ENCODE measurements at places on chromosomes 4 and X.

- DNase-seq = no peak
Measured at GRCh38 chr4:41079881-41080560, 134.3 kb downstream of the APBB2 start.

- no peak for DNase-seq
Measured at GRCh38 chr4:10157478-10158332, 41.1 kb upstream of the WDR1 start.

GRCh38 chr4:37486166-37486565 is 200.0 kb downstream of the RELL1 start:
- DNase-seq = no peak

- no peak for DNase-seq
Measured at GRCh38 chrX:23662187-23662586, 5.1 kb upstream of the PRDX4 start.

GRCh38 chrX:38807873-38808272 is 6.6 kb downstream of the MID1IP1 start:
- no peak for DNase-seq

DNA sequence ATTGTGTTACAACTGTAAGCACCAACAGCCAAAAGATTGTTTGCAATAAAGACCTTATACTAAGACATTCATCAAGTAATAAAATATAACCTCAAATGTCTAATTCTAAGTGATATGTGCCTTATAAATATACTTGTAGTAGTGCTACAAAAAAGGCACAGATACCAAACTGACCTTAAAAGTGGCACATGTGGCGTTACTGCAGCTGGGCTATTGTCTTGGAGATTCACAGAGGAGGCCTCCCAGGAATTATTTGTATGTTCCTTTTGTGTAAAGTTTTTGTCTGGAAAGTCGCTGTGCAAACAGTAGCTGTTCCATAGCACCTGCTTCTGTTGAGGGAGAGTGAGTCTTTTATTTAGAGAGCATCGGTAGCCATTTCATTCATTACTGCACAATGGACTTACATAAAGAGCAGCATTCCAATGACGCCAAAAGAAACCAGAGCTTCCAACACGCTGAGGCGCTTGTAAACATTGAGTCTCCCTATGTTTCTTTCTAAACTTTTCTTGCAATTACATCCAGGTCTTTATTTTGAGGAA is 143.7 kb downstream of the RPA4 start:
- no peak for DNase-seq

DNA sequence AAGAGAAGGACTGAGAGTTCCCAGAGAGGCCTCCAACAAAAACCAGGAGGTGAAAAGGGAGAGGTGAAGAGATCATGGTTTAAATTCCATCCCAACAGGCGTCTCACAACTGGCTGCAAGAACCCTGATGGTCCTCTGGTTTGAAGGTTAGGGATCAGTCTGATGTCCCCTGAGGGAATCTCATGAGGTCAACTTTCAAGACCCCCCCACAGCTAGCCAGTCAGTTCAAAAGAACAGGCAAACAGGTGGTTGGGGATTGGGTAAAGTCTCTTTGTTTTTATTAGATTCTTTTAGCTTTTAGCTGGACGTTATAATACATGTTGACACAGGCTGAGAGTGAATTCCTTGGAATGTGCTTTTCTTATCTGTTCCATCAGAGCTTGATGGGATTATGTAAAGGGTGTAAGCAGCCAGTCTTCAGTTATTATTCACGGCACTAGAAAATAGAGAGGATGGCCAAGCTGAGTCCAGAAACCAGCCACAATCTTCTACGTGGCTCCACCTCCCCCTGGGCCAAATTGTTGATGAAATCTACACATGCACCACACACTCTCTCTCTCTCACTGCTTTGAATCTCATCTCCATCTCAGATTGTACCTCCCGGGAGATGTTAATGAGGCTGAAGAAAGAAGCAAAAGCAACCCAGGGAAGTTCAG is 20.8 kb downstream of the ENPP6 start:
- no peak for DNase-seq

GRCh38 chr4:56426273-56426672 is 9.1 kb downstream of the PPAT start:
- DNase-seq = no peak

- DNase-seq = no peak
Measured at GRCh38 chr4:56264873-56265272, 122.4 kb downstream of the AASDH start.

DNA sequence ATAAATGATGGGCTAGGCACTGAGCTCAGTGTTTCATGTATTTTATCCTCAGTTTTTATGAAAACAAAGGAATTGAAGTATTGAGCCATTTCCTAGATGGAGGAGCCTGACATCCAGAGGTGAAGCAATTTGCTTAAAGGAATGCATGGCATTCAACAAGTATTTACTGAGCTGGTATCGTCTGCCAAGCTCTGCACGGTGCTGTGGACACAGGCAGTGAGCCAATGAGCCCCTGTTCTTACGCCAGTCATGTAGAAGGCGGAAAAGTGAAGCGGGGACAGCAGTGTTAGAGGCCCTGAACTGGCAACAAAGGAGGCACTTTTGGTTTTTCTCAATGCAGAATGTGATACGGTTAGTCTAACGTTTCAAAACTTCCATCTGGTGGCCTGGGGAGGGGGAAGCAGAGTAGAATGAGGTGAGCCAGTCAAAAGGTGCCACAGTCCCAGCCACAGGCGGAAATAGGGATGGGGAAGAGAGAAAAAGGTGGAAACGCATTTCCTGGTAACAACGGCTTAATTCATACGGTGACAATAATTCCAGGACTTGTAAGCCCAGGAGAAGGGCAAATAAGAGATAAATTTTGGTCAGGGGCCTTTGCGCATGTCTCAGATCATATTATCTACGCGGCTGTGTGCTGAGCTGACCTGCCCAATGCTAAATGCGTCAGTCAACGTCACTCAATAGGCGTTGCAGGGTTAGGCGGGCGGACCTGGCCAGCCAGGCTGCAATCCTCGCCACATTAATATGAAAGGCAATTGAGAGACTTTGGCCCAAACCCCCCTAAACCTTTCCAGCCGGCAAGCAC is 133.9 kb downstream of the AFAP1 start:
- no peak for DNase-seq

- no peak for DNase-seq
Measured at GRCh38 chr4:74013264-74013663, 14.8 kb upstream of the CXCL5 start.

DNA sequence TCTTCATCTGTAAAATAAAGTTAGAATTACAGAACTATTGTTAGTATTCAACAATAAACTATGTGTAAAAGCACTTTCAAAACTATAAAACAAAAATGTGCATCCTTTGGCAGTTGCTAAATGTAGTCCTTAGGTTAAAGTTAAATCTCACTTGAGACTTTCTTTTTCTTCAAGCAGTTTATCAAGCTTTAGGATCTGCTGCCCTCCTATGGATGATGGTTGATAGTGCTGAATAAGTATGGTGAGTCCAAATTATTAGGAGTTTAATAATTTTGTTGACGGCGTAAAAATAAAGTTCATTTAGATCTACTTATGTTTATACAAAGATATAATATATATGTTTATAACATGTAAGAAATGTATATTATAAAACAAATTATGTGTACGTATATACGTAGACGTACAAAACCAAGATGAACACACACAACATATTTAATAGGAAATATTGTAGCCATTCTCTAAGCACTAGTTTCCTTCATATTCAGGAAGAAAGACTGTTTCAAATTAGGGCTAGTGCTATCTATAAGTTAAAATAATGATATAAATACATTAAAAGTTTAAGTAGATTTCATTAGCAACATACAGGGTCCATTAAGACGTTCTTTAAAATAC is 22.3 kb downstream of the UGT2A2 start:
- DNase-seq = no peak

DNA sequence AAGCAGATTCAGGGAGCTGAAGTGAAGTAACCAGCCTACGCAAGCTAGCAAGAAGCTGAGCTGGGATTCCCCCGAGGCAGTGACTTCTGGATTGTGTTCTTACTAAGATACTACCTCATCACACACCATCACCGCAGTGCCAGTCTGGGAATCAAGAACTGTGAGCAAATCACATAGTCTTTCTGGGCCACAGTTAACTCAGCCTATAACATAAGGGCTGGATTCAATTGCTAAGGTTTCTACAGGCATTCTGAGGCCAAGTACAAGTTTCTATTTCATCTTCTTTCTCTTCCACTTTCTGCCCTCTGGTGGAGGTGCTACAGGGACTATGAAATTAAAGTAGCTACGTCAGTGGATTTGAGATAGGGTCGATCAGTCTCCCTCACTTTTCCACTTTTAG is 1.4 kb upstream of the CORIN start:
- DNase-seq = peak; percentile 43

- no peak for DNase-seq
Measured at GRCh38 chr4:158906073-158906472, 137.2 kb downstream of the FNIP2 start.

DNA sequence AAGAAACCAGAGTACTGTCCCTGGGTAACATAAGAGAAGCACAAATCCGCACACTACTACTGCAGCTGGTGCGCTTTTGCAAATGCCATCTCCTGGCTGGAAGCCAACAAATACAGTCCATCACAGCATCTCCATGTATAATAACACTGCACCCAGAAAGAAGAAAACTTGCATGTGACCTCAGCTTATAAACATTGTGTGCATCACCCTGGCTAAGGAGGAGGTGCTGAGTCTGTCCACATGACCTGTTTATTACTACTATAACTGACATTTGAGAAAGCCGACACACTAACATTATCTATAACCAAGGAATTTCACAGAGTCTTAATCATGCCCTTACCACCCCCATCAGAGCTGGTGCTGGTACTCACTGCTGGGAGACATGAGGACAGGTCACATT is 516.8 kb downstream of the CFAP47 start:
- no peak for DNase-seq

DNA sequence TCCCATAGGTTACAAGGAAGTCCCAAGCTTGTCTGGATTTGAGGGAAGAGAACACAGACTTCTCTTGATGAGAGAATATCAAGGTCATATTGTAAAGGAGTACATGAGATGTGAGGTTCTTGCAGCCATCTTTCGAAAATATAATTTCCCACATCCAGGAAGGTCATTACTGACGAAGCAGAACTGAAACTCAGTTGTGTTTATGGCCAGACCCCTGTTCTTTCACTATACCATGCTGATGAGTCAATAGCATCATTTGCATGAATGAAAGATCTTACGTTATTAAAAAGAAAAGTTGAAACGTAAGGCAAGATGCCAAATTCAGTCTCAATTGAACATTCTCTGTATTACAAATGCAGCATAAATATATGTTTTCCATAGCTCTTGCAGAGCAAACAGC is 14.2 kb upstream of the CCDC149 start:
- DNase-seq = no peak

- no peak for DNase-seq
Measured at GRCh38 chr4:179163147-179163546, 1720.9 kb upstream of the AGA start.

GRCh38 chr4:145480257-145480656 is 1.4 kb upstream of the SMAD1 start:
- no peak for DNase-seq

DNA sequence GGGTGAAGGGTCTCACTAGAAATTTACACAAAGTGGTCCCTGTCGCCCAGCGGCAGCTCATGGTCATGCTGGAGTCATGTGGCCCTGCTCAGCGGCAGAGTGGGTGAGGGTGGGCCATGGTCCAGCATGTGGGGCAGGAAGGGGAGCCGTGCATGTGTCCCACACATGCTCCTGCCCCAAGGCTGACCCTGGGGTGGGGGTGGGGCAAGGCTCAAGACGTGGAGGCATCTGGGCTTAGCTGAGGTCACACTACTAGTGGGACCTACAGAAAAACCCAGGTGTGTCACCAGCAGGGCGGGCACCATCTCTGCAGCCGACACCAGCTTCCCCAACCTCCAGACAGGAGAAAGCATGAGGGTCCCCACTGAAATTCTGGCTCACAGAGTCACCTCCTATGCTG is 42.4 kb downstream of the EVC start:
- no peak for DNase-seq

GRCh38 chrX:34638116-34638515 is 19.0 kb downstream of the TMEM47 start:
- DNase-seq = no peak

GRCh38 chr4:16544869-16545268 is 318.6 kb upstream of the TAPT1 start:
- DNase-seq = no peak
